ENCODE measurements at places on chromosomes 3 and 15.

DNA sequence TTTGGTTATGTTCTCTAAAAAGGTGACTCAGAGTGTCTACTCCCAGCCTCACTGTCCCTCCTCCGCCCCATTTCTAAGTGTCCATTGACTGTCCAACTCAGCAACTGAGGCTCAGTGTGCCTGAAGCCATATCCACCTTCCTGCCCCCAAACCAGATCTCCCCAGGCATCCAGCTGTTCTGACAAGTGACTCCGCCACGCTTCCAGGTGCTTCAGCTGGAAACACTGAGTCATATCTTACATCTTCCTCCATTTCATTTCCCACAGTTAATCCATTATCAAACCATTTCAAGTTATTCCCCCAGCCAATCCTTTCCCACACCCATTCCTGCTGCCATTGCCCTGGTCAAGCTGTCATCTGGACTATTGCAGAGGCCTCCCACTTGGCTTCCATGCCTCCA lies 17.1 kb downstream of the MAGEF1 start:
- DNase-seq, result no peak

- DNase-seq, result no peak
Observed at GRCh38 chr15:71880276-71880675, 69.9 kb downstream of the NR2E3 start.

DNA sequence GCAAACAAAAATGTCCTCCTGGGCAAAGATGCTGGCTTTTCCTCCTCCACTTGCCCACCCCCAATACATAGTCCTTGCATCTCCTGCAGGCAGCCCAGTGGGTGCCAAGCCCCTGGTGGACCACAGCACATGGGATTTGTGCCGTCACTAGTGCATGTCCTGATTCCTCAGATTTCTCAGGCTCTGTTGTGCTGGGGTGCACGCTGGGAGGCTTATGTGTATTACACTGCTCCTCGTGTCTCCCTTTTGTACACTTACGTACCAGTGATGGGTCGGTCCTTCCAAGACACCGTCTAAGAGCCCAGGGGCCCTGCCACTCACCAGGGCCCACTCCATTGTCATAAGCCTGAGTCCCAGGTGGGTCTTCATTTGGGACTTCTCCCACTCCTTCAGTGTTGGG lies 70.1 kb downstream of the PLXNA1 start:
- no peak for DNase-seq

- no peak for DNase-seq
Observed at GRCh38 chr3:127588806-127589577, 1.5 kb downstream of the TPRA1 start.

DNA sequence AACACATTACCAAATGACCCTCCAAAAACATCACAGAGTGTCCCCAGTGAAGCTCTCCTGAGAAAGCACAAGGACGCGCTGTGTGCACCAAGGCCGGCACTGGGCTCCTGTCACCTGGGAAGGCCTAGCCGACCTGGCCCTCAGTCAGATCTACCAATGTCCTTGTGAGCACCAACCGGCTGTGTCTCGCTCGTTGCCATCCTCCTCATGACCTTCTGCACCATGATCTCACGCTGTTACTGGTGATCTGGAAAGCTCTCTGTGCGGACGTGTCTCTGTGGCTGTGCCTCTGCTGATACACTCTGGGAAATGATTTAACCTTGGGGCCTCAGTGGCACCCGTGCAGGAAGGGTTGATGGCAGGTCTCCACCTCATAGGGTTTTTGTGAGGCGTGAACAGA lies 24.2 kb downstream of the ZXDC start:
- DNase-seq, result no peak

GRCh38 chr3:81886081-81886480 lies 124.6 kb upstream of the GBE1 start:
- no peak for DNase-seq

DNA sequence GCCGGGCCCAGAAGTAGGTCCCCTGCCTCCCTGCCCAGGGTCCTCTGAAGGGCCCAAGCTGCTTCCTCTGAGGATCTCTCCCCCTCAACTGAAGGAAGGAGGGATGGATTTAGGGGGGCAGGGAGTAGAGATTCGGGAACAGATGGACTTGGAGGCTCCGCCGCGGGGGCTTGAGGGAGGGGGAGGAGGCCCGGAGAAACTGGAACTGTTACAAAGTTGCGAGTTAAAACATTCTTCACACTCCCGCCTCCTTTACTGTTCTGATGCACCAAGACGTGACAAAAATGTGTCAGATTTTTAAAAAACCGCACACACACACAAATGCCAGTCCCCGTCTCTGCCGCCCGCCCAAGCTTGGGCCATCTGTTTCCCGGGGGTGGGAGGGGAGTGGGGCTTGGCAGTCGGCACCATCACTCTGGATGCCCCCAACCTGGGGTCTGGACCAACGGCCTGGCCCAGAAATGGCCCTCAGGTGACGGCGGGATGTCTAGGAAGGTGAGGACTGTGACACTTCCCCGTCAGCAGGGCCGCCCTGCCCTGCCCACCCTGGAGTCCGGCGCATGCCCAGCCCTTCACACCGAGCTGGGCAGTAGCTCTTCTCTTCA lies 25.0 kb upstream of the LINGO1 start:
- DNase-seq, result no peak

DNA sequence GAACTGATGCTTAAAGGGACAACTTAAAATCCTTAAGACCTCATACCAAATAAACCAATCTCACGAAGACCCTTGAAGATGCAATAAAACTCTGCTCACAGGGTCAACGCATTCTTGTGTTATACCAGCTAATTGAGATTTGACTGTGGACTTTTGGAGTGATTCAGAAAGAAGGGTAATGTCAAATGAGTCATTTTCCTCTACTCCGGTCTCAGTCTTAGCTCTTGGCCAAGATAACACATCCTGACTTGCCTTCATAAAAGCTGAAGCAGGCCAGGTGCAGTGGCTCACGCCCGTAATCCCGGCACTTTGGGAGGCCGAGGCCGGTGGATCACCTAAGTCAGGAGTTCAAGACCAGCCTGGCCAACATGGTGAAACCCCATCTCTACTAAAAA lies 3.8 kb downstream of the PKM start:
- DNase-seq, result no peak

DNA sequence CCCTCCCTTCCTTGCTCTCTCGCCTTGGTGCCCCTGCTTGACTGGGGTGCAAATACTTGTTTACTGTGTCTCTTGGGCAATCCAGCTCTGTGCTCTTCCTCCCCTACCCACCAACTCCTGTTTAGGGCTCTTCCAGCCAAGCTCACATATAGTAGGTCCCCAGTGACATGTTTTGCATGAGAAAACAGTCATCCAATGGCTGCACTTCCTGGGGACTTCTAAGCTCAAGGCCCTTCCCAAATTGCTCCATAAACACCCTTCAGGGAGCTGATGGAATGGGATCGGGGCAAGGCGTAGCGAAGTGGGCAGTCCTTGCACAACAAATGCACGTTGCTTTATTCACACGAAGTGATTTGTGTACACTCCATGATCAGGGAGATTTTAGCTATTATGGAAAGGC lies 9.4 kb upstream of the COPG1 start:
- no peak for DNase-seq

- DNase-seq, result no peak
Observed at GRCh38 chr3:7682822-7683229, 818.8 kb upstream of the LMCD1 start.

DNA sequence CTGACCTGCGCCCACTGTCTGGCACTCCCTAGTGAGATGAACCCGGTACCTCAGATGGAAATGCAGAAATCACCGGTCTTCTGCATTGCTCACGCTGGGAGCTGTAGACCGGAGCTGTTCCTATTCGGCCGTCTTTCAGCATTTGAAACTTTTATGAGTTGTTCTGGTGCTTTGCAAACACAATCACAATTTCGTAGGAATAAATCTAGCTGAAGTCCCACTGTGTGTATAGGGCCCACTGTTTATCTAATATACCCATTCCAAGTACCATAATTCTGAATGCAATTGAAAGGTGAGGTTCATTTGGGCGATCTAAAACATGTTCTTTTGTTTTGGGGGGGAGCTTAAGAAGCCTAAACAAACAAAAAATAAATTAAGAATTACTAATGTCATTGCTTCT lies 572.1 kb downstream of the FGF12 start:
- DNase-seq, result no peak

DNA sequence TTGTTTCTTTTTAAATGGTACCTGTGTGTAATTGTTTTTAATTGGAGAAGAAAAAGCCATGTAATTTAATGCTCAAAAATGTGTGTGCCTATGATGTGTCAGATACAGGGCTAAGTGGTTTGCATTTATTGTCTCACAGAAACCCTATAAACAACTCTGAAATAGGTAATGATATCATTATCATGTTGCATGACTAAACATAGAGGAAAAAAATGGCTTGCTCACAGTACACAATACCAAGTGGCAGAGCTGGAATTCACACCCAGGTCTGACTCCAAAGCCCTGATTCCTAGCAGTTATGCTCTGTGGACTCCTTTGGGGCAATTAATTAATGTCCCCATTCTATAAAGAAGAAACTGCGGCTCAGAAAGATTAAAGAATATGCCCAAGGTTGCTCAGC lies 237.4 kb upstream of the TRIM42 start:
- no peak for DNase-seq

- DNase-seq, result no peak
Observed at GRCh38 chr15:58329781-58330671, 101.8 kb upstream of the LIPC start.

GRCh38 chr15:76108021-76108723 lies 48.4 kb downstream of the TMEM266 start:
- no peak for DNase-seq
